ENCODE measurements at places on chromosomes 16 and 17. TPM values are rescaled to one million over a fixed set of nuclear protein-coding genes. Genes with fewer than 3 reads are reported as not detected.

DNA sequence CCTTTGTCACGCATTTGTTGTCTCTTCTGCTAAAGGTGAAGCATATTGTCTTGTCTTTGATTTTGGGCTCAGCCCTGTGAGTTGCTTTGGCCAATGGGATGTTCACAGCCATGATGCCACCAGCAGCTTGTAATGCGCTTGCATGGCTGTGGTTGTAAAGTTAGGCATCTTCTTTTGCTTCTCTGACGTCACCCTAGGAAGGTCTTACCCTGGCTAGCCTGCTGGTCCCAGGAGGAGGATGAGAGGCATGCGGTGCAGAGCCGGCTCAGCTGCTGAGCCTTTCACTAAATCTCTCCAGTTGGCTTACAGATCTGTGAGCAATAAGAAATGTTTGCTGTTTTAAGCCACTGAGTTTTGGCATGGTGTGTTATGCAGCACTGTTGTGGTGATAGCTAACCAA, 40.8 kb downstream of the IRX6 start:
- no peak overlapping the region for H3K27ac ChIP-seq
- no peaks in the 10 kb centered on the region for H3K27me3 ChIP-seq
- H3K4me1 ChIP-seq: peaks cover 4% of the 10 kb centered on the region
- H3K36me3 ChIP-seq: no peaks in the 10 kb centered on the region
- no peak overlapping the region for H3K4me3 ChIP-seq

- no peaks in the 10 kb centered on the region for H3K4me1 ChIP-seq
- no peak overlapping the region for H3K4me3 ChIP-seq
- DNase-seq: no peak
- no peaks in the 10 kb centered on the region for H3K36me3 ChIP-seq
Observed at GRCh38 chr17:16878606-16879005, 93.3 kb downstream of the TNFRSF13B start.

DNA sequence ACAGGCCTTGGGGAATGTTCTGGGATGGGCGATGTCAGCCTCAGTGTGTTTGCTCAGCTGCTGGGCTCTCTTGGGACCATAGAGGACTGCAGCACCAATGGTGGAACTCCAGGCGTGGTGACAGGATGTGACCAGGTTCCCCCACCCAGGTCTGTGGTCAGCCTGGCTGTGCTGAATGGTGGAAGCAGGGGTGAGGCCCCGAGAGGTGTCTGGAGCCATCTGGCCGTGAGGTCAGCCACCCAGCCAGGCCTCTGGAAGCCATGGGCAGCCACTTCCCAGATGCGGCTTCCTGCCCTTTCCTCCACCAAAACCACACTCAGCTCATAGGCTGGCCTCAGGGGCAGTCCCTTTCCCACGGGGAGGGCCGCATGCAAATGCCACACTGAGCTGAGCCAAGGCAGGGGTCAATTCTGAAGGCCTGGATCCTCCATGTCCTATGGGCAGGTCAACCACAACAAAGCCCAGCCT, 7.8 kb upstream of the MAPK7 start:
- H3K4me3 ChIP-seq: no peak overlapping the region
- DNase-seq: no peak
- H3K4me1 ChIP-seq: no peaks in the 10 kb centered on the region
- no peaks in the 10 kb centered on the region for H3K27me3 ChIP-seq
- H3K36me3 ChIP-seq: no peaks in the 10 kb centered on the region

ABCA10 gene
- 28.7 TPM for total RNA-seq

- no peaks in the 10 kb centered on the region for H3K27me3 ChIP-seq
- no peak overlapping the region for H3K27ac ChIP-seq
- no peaks in the 10 kb centered on the region for H3K4me1 ChIP-seq
- H3K36me3 ChIP-seq: no peaks in the 10 kb centered on the region
Observed at GRCh38 chr16:30636599-30636998, 14.2 kb upstream of the PRR14 start.

GRCh38 chr17:77505181-77505639, 364.4 kb downstream of the SEC14L1 start:
- H3K36me3 ChIP-seq: no peaks in the 10 kb centered on the region
- H3K27ac ChIP-seq: no peak overlapping the region
- no peaks in the 10 kb centered on the region for H3K27me3 ChIP-seq
- H3K4me1 ChIP-seq: peaks cover 3% of the 10 kb centered on the region
- no peak overlapping the region for H3K4me3 ChIP-seq

GRCh38 chr17:46092991-46093390, 93.9 kb downstream of the STH start:
- no peaks in the 10 kb centered on the region for H3K27me3 ChIP-seq
- H3K4me3 ChIP-seq: no peak overlapping the region
- peaks cover 2% of the 10 kb centered on the region for H3K4me1 ChIP-seq
- DNase-seq: no peak
- no peaks in the 10 kb centered on the region for H3K36me3 ChIP-seq
- no peak overlapping the region for H3K27ac ChIP-seq

GRCh38 chr17:28928061-28928460, 23.3 kb downstream of the PHF12 start:
- H3K27me3 ChIP-seq: no peaks in the 10 kb centered on the region
- DNase-seq: no peak
- no peak overlapping the region for H3K4me3 ChIP-seq
- no peak overlapping the region for H3K27ac ChIP-seq

DNA sequence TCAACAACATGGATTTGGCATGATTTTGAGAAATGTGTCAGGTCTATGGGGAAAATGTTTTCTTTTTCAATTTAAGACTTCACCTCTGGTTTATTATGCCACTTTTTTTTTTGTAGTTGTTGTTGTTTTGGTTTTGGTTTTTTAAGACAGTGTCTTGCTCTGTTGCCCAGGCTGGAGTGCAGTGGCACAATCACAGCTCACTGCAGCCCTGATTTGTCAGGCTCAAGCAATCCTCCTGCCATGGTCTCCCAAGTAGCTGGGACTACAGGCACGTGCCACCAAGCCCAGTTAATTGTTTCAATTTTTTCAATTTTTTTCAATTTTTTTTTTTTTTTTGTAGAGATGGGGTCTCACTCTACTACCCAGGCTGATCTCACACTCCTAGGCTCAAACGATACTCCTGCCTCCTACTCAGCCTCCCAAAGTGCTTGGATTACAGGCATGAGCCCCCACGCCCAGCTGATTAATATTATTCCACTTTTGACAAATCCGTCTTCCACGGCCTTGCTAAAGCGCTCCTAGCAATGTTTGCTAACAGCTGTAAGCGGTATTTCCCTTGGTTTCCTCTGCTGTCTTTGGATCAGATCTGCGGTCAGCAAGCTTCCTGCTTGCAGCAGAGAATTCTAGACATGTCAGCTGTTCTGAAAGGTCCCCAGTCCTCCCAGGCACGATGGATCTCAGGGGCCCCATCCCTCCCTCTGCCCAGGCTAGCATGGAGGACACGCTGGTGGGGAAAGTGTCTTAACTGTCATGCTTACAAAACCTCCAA, 7.0 kb upstream of the MILR1 start:
- no peaks in the 10 kb centered on the region for H3K36me3 ChIP-seq
- DNase-seq: no peak
- no peak overlapping the region for H3K4me3 ChIP-seq
- H3K27me3 ChIP-seq: no peaks in the 10 kb centered on the region
- H3K27ac ChIP-seq: no peak overlapping the region

DNA sequence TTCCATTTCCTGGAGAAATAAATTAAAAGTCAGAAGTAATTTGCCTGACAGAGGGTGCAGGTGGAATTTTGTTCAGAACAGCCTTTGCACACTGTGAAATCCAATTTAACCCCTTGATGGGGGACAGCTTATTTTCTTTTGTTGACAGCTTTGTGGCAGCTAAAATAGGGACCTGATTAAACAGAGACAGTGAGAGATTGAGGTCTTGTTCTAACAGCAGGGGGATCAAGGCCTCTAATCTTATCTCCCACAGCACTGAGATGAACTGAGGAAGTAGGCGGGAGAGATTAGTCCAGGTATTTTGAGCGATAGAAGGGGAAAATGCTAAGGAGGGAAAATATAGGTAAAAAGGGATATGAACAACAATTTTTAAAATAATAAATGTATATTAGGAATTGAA, 1491.4 kb upstream of the GOT2 start:
- no peak for DNase-seq
- H3K27ac ChIP-seq: no peak overlapping the region
- H3K27me3 ChIP-seq: no peaks in the 10 kb centered on the region
- H3K36me3 ChIP-seq: no peaks in the 10 kb centered on the region

OR1A1 gene
- total RNA-seq: not detected

RRN3 gene
- 23.4 TPM for total RNA-seq

RECQL5 gene
- 32.8 TPM for total RNA-seq

GRCh38 chr17:21001111-21001812, 41.5 kb downstream of the USP22 start:
- peak; percentile 31 for DNase-seq
- H3K27ac ChIP-seq: no peak overlapping the region
- H3K36me3 ChIP-seq: no peaks in the 10 kb centered on the region
- H3K4me3 ChIP-seq: no peak overlapping the region
- no peaks in the 10 kb centered on the region for H3K27me3 ChIP-seq

- no peaks in the 10 kb centered on the region for H3K36me3 ChIP-seq
- H3K4me3 ChIP-seq: no peak overlapping the region
- H3K27me3 ChIP-seq: no peaks in the 10 kb centered on the region
- no peak overlapping the region for H3K27ac ChIP-seq
Observed at GRCh38 chr17:47246120-47246519, 7.5 kb upstream of the ITGB3 start.

KRT28 gene
- total RNA-seq: not detected

GRCh38 chr16:16025214-16025968, 76.0 kb downstream of the ABCC1 start:
- peak overlapping the region; percentile 55 for H3K27ac ChIP-seq
- no peaks in the 10 kb centered on the region for H3K36me3 ChIP-seq
- no peaks in the 10 kb centered on the region for H3K27me3 ChIP-seq
- no peak overlapping the region for H3K4me3 ChIP-seq
- no peak for DNase-seq

DNA sequence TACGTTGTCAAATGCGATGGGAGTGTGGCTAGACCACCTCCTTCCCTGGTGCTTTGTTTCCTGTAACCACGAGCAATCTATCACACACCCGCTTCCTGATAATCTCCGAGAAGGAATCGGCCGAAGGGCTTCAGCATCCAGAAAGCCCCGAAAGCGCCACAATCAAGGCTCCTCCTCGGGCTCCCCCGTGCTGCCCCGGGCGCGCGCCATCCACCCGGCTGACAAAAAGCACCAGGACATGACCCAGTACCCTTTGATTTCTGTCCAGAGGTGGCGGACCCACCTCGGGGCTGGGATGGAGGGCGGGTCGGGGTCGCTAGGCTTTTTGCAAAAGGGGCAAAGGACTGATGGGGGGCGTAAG, 743 bp upstream of the ARMC7 start:
- no peak for DNase-seq
- H3K27ac ChIP-seq: no peak overlapping the region
- H3K4me3 ChIP-seq: peak overlapping the region; percentile 72

KRTAP3-1 gene
- total RNA-seq: not detected

- no peak overlapping the region for H3K27ac ChIP-seq
- H3K36me3 ChIP-seq: no peaks in the 10 kb centered on the region
- no peak for DNase-seq
- no peaks in the 10 kb centered on the region for H3K27me3 ChIP-seq
- no peak overlapping the region for H3K4me3 ChIP-seq
Observed at GRCh38 chr17:59093702-59094231, 12.9 kb downstream of the TRIM37 start.

CD19 gene
- 1.5 TPM for total RNA-seq

INCA1 gene
- total RNA-seq: 1.6 TPM

GRCh38 chr16:9528511-9529079, 437.2 kb downstream of the HAPSTR1 start:
- H3K27ac ChIP-seq: no peak overlapping the region
- no peaks in the 10 kb centered on the region for H3K27me3 ChIP-seq
- no peak for DNase-seq
- no peaks in the 10 kb centered on the region for H3K4me1 ChIP-seq

- no peak overlapping the region for H3K4me3 ChIP-seq
- H3K27ac ChIP-seq: no peak overlapping the region
- no peaks in the 10 kb centered on the region for H3K27me3 ChIP-seq
- no peak for DNase-seq
- no peaks in the 10 kb centered on the region for H3K4me1 ChIP-seq
- no peaks in the 10 kb centered on the region for H3K36me3 ChIP-seq
Observed at GRCh38 chr16:19431636-19432340, 14.1 kb downstream of the TMC5 start.

HOXB9 gene
- 0.12 TPM for total RNA-seq

- peaks cover 33% of the 10 kb centered on the region for H3K4me1 ChIP-seq
- DNase-seq: peak; percentile 89
- peak overlapping the region; percentile 79 for H3K27ac ChIP-seq
- H3K36me3 ChIP-seq: no peaks in the 10 kb centered on the region
Observed at GRCh38 chr17:78935419-78936323, 10.5 kb upstream of the TIMP2 start.

ITGAL gene
- total RNA-seq: 2.2 TPM

- no peak overlapping the region for H3K4me3 ChIP-seq
- no peaks in the 10 kb centered on the region for H3K27me3 ChIP-seq
- H3K27ac ChIP-seq: no peak overlapping the region
- no peaks in the 10 kb centered on the region for H3K36me3 ChIP-seq
- no peak for DNase-seq
Observed at GRCh38 chr17:63714550-63715277, 14.8 kb upstream of the LIMD2 start.
